CD4-positive, alpha-beta T cell (primary cell): ENCODE measurements at places on chromosomes 2 and 18.

DNA sequence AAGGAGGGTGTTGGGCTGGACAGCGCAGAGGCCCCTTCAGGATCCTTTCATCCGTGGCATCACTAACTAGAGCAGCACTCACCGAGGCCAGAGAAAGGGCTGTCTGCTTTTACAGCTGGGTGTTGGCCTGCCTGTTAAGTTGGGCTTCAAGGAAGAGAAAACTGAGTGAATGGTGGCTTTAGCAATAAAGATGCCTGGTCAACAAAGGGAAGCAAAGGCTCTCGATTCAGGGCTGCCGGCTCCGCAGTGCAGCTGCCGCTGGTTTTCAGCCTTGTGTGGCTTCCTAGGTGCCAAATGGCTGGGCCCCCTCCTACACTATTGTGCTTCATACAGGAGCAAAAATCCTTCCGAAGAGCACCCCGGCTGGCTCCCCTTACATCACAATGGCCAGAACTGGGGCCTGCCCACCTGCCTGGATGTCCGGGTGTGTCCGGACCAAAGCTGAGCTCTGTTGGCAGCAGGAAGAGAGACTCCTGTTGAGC is 61.0 kb upstream of the GPR45 start:
- DNase-seq, result no peak

GRCh38 chr2:17309741-17310339 is 208.4 kb downstream of the RAD51AP2 start:
- DNase-seq, result no peak

GRCh38 chr2:39583781-39584180 is 81.9 kb upstream of the TMEM178A start:
- no peak for DNase-seq

DNA sequence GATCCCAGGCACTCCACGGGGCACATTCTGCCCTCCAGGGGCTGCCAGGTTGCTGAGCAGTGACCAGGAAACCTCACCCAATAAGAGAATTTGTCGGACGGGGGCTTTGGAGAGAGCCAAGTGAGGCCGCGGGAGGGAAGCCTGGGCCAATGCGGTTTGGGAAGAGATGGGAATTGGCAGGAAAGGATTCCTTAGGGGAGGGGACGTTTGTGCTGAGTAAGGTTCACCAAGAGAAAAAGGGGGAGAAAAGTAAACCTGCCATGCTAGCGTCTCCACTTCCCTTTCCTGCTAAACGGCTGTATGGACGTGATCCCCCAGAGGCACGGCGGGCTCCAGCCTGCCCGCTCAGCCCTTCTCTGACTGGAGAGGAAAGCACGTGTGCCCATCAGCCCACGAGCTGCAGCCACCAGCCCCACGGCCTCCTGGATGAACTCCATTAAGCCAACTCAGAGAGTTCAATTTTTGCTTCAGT is 194.4 kb upstream of the ID2 start:
- peak; percentile 61 for DNase-seq

DNA sequence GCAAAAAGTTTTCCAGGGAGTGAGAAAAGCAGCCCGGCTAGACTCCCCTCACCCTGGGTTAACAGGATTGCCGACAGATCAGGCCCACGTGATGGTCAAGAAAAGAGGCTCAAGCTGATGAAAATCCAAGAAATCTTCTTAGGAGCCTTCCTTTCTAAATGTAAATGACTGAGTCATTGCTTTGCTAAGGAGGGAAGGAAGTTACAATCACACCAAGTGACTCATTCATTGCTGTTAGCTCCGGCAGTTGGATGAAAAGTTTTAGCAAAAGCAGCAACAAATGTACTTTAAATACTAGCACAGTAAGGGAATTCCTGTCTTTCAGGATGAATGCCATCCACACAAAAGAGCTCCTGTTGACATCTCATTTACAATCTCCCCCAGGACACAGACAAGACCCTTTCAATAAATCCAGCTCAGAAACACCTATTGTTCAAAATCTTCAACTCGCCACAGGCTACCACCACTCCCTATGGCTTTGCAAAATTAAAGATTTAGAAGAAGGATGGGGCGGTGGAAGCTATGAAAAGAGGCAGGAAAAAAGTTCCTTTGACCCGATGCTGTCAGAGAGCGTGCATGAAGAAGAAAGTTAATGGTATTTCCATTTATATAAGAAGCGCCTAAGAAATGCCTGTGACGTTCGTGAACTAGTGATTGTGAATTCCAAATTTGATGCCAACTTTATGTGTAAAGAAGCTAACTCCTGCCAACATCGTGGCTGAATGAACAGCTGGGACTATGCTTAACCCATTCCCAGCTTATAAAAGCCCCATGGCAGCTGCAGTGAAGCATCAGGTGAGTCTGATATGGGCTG is 153.7 kb downstream of the TGIF1 start:
- no peak for DNase-seq

GRCh38 chr18:8681196-8681595 is 24.2 kb upstream of the MTCL1 start:
- no peak for DNase-seq

DNA sequence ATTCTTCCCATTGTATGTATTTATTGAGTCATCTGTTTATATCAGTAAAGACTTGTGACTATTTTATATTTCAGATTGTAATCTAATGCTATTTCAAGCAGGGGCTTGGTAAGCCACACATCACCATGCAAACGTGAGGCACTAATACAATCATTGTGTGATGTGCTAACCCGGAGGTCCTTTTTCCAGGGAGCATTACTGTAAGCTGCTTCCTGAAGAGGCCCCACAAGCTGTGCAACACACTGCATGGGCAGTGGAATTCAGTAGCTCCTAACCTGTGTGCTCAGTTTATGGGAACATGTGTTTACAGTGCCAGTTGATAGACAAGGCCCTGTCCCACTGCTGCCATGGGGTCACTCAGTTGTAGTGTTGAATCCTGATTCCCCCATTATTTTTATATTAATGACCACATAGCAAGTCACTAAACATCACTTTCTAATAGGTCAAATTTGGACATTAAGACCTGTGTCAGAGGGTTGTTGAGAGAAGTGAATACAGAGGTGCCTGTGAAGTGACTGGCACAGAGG is 162.9 kb downstream of the FHOD3 start:
- no peak for DNase-seq

DNA sequence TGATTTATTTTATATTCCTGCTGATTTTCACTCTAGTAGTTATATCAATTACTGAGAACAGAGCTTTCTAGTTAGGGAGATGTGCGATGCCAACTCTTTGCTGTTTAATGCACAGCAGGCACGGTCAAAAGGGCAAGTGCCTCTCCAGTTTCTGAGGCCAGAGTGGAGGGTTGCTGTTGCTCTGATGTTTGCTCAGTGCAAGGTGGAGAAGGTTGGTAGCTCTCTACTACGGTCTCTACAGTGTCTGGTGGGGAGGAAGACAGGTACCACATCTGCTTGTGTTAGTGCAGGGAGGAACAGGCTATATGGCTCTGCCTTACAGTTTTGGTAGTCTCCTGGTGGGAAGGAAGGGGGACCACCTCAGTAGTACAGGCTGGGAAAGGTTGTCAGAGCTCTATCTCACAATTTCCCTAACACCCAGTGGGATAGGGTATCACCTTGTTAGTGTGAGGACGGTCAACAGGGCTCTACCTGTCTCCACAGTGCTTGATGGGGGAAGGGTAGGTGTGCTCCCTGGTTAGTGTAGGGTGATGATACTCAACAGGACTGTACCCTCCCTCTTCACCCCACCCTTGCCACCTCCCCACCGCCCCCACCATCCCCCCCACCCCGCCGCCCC is 85.9 kb downstream of the FANCL start:
- no peak for DNase-seq

DNA sequence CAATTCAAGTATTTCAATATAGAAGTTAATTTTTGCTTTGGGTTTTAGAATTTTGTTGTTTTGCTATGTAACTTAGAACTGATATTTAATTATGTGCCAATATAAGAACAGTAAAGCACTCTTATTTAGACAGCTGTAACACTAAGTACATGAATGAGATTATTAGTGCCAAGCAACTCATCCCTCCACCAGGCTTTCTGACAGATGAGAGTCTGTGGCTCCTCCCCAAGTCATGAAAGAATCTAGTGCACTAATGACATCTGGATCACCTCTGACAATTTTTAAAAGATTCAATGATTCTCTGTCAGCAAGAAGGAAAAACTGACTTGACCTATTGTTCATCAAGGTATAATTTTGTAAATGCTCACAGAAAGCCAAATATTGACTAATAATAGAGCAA is 67.8 kb downstream of the TMEFF2 start:
- DNase-seq, result no peak

GRCh38 chr2:179915395-179915992 is 54.1 kb upstream of the ZNF385B start:
- DNase-seq, result no peak

DNA sequence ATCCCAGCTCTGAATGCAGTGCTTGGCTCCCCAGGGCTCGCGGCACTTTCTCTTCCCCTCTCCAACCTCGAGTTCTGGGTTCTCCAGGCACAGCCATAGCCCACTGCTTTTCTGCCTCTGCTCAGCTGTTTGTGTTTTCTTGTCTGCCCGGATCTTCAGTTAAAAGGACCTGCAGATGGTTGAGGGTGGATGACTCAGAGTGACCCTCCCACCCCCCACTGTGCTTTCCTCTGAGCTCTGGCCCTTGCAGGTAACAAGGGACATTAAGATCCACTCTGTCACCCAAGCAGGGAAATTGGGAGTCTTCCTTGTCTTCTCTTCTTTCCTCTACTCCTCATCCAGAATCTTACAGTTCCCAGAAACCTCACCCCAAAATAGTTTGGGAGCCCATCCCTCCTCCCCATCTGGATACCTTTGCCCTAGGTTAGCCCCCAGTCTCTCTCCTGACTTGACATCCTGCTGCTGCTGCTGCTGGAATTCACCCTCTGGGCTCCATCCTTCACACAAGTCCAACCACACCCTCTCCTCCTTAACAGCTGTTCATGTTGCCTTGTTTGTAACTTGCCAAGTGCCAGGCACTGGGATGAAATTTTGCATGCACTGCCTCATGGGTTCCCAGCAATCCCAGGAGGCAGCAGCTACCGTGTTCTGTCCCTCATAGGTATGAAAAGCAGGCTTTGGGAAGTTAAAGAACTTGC is 157.9 kb upstream of the TTC39C start:
- DNase-seq, result no peak

GRCh38 chr2:11466307-11467128 is 557 bp upstream of the E2F6 start:
- DNase-seq, result no peak

DNA sequence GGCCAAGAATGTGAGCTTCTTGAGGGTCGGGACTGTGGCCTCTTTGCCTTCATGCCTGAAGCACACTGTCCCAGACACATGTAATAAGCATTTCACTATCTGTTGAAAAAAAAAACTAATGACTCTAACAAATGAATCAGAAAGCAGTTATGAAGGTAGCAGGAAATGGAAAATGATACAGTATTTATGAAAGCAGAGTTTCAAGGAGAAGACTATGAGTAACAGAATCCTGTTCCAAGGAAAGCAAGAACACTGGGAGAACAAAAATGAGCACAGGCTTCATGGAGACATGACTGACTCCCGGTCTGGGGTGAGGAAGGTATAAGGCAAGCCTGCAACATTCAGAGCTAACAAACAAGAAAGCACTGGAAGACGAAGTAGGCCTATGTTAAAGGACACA is 190.8 kb downstream of the RNF152 start:
- DNase-seq, result no peak

DNA sequence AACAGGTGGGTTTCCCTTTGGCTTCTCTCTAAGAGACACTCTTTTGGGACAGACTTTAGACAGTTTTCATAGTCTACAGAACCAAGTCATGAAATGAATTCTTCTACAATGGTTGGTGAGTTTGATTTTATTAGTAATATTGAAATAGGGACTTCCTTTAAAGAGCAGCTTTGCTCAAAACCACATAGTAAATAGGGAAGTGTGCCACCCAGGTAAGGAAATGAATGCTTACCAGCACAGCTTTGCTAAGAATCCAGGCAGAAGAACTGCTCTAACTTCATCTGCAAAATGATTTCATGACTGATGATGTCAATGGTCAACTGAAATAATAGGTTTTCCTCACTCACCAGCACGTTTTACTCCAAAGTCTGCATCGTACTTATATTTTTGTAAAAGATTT is 89.2 kb downstream of the NYAP2 start:
- DNase-seq, result no peak

GRCh38 chr2:95348609-95349567 is 51.7 kb downstream of the KCNIP3 start:
- no peak for DNase-seq

DNA sequence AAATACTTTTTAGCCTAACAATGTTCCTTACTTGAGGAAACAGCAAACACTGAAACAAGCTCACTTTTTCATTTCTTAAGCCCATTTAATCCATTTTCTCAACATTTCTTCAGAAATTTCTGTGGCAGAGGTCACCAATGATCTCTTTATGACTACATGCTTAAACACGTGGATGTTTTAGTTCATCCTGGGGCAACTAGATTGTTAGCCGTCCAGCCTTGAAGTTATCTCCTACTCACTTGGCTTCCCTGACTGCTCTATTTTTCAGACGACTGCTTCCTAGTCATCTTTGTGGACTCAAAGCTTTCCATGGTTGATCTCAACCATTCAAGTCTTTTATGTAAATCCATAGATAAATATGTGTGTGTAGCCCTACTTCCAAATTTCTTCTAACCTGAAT is 24.1 kb downstream of the CD302 start:
- no peak for DNase-seq

- DNase-seq, result no peak
Measured at GRCh38 chr2:187499941-187500532, 52.0 kb upstream of the CALCRL start.
